Upper lobe of right lung (tissue), 1 donor: ENCODE measurements at places on chromosomes 2 and 18. TPM values are rescaled to one million over a fixed set of nuclear protein-coding genes. Genes with fewer than 3 reads are reported as not detected.

GRCh38 chr2:136013955-136014354 is 28.5 kb upstream of the DARS1 start:
- H3K36me3 ChIP-seq, result no peaks in the 10 kb centered on the region
- no peak for DNase-seq
- H3K4me1 ChIP-seq, result peaks cover 14% of the 10 kb centered on the region
- no peaks in the 10 kb centered on the region for H3K27me3 ChIP-seq
- no peak overlapping the region for H3K27ac ChIP-seq

- H3K36me3 ChIP-seq, result no peaks in the 10 kb centered on the region
- no peaks in the 10 kb centered on the region for H3K27me3 ChIP-seq
- no peak overlapping the region for H3K27ac ChIP-seq
- H3K4me3 ChIP-seq, result no peak overlapping the region
These were observed 88.3 kb downstream of the KCNS3 start for GRCh38 chr2:17966798-17967197.

Gene GRHL1
- 2.7 TPM for total RNA-seq

- no peaks in the 10 kb centered on the region for H3K4me1 ChIP-seq
- H3K4me3 ChIP-seq, result no peak overlapping the region
- DNase-seq, result peak; percentile 57
- H3K27ac ChIP-seq, result no peak overlapping the region
These were observed 35.6 kb downstream of the GLI2 start for GRCh38 chr2:120771111-120771780.

Gene ASAP2
- 30.9 TPM for total RNA-seq

GRCh38 chr2:138078153-138078552 is 113.9 kb downstream of the HNMT start:
- no peak for DNase-seq
- no peak overlapping the region for H3K4me3 ChIP-seq
- no peak overlapping the region for H3K27ac ChIP-seq
- H3K4me1 ChIP-seq, result no peaks in the 10 kb centered on the region
- no peaks in the 10 kb centered on the region for H3K27me3 ChIP-seq

DNA sequence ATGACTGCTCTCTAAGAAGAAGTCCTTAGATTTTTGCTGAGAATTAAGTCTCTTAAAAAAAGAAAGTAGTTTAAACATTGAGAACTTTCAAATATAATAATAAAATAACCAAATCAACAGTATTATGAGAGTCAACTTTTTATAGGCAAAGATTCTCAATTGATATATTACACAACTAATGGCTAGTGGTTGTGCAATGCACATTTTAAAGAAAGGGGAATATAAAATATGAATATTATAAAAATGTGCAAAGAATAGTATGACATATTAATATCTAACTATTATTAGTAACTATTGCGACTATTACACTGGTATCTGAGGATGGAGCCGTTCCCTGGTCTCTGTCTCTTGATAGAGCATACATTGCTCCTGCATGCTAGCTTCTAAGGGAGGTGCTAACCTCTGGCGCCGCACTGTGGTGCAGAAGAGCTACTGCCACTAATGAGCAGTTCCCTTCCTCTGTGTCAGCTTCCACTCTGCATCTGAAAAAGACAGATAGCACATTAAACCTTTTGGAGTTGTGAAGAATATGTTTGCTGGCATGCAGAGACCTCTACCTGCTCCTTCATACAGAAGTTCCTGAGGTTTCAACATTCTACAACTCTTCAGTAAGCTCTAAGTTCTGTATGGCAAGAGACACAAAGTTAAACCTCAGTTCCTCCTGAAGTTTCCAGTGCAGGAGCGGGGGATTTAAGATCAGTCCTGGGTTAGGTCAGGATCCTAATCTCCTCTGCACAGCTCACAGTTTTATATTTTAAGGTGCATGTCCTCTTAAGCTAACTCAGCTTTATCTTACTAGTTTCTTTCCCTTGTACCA is 3.5 kb upstream of the SLC9A2 start:
- peaks cover 33% of the 10 kb centered on the region for H3K27me3 ChIP-seq
- peaks cover 16% of the 10 kb centered on the region for H3K4me1 ChIP-seq
- H3K27ac ChIP-seq, result no peak overlapping the region

GRCh38 chr2:47250586-47251403 is 95.7 kb upstream of the STPG4 start:
- H3K4me3 ChIP-seq, result no peak overlapping the region
- no peaks in the 10 kb centered on the region for H3K36me3 ChIP-seq
- H3K27me3 ChIP-seq, result no peaks in the 10 kb centered on the region
- H3K4me1 ChIP-seq, result no peaks in the 10 kb centered on the region
- H3K27ac ChIP-seq, result no peak overlapping the region

- H3K36me3 ChIP-seq, result no peaks in the 10 kb centered on the region
- peaks cover 34% of the 10 kb centered on the region for H3K4me1 ChIP-seq
- H3K27ac ChIP-seq, result peak overlapping the region; percentile 63
- H3K27me3 ChIP-seq, result no peaks in the 10 kb centered on the region
- no peak for DNase-seq
These were observed 102.4 kb downstream of the TRIB2 start for GRCh38 chr2:12819103-12819475.

GRCh38 chr18:23887493-23887892 is 127.1 kb upstream of the TTC39C start:
- peaks cover 17% of the 10 kb centered on the region for H3K4me1 ChIP-seq
- H3K27me3 ChIP-seq, result no peaks in the 10 kb centered on the region
- no peaks in the 10 kb centered on the region for H3K36me3 ChIP-seq
- H3K27ac ChIP-seq, result no peak overlapping the region
- no peak overlapping the region for H3K4me3 ChIP-seq

GRCh38 chr2:58976375-58977071 is 735.4 kb upstream of the FANCL start:
- H3K27ac ChIP-seq, result no peak overlapping the region
- H3K36me3 ChIP-seq, result no peaks in the 10 kb centered on the region
- DNase-seq, result no peak
- no peaks in the 10 kb centered on the region for H3K4me1 ChIP-seq
- no peaks in the 10 kb centered on the region for H3K27me3 ChIP-seq

Gene SMPD4
- total RNA-seq, result 41.4 TPM

DNA sequence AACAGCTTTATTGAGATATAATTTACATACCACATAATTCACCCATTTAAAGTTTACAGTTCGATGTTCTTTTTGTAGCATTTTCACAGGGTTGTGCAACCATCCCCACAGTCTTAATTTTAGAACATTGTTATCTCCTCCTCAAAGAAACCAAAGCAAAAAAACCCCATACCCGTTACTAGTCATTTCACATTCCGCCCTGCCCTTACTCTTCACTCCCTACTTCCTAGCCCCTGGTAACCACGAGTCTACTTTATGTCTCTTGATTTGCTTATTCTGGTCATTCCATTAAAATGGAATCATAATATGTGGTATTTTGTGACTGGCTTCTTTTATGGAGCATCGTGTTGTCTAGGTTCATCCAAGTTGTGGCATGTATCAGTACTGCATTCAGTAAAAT is 137.7 kb downstream of the TANC1 start:
- H3K27me3 ChIP-seq, result no peaks in the 10 kb centered on the region
- no peak overlapping the region for H3K4me3 ChIP-seq
- DNase-seq, result no peak
- no peaks in the 10 kb centered on the region for H3K36me3 ChIP-seq

Gene C2orf49
- 18.0 TPM for total RNA-seq

Gene CFAP65
- total RNA-seq, result not detected

DNA sequence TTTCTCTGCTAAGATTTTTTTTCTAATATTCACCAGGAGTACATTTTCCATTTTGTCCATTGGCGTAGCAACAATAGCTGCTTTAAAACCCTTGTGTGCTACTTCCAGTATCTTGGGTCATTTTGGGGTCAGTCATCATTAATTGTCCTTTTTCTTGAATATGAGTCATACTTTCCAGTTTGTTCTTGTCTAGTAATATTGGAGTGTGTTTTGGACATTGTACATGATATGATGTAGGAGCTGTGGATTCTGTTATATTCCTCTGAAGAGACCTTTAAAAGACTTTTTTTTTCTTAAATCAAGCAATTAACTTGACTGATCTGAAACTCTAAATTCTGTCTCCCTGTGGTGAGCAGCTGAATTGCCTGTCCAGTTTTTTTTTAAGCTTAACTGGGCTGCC is 40.8 kb downstream of the AGPS start:
- H3K27me3 ChIP-seq, result no peaks in the 10 kb centered on the region
- peaks cover 8% of the 10 kb centered on the region for H3K36me3 ChIP-seq
- DNase-seq, result no peak
- H3K27ac ChIP-seq, result no peak overlapping the region
- no peaks in the 10 kb centered on the region for H3K4me1 ChIP-seq

Gene MGAT4A
- total RNA-seq, result 85.8 TPM

DNA sequence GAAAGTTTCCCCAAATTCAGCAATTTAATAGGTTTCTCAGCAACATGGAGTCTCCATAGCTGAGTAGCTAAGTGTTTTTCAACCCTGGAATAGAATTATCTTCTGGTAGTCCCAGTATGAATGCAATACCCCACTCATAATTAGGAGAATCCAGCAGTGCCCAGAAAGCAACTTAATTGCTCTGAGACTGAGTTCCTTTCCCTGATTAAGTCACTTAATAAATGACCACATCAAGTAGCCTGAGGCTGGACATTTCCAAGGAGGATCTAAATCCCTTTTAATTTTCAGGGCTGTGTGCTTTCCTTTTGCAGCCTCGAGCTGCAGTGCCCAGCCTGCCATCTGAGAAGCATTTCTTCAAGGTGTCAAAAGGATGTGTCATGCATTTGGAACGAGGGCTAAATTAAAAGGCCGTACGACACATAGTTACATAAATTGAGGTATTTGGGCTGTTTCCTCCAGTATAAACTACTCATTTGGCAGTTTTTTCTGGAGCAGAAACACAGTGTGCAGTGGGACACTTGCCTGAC is 17.7 kb upstream of the SIX2 start:
- no peak overlapping the region for H3K4me3 ChIP-seq
- no peak for DNase-seq
- no peak overlapping the region for H3K27ac ChIP-seq
- no peaks in the 10 kb centered on the region for H3K4me1 ChIP-seq
- no peaks in the 10 kb centered on the region for H3K36me3 ChIP-seq
- peaks cover 8% of the 10 kb centered on the region for H3K27me3 ChIP-seq

DNA sequence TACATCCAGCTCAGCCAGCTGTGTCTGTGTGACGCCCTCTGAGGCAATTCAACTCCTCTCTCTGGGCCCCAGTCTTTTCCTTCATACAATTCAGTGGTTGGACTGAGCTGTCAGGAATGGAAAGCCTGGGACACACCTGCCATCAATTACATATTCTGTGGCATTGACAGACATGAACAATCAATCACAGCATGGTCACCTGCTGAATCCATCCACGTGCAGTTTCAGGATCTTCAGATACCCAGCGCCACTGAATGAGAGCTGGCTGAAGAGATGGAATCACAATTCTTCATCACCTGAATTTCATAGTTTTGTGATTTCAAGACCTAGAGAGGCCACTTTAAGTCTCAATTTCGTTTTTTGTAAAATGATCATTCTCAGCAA is 5.1 kb downstream of the ADRA2B start:
- no peak for DNase-seq
- H3K4me1 ChIP-seq, result no peaks in the 10 kb centered on the region
- H3K27ac ChIP-seq, result no peak overlapping the region
- H3K27me3 ChIP-seq, result peaks cover 14% of the 10 kb centered on the region
- no peaks in the 10 kb centered on the region for H3K36me3 ChIP-seq

GRCh38 chr18:24398540-24398939 is 916 bp upstream of the OSBPL1A start:
- H3K4me3 ChIP-seq, result peak overlapping the region; percentile 91
- no peak for DNase-seq
- no peaks in the 10 kb centered on the region for H3K36me3 ChIP-seq
- peaks cover 22% of the 10 kb centered on the region for H3K4me1 ChIP-seq
- no peak overlapping the region for H3K27ac ChIP-seq
- H3K27me3 ChIP-seq, result no peaks in the 10 kb centered on the region

DNA sequence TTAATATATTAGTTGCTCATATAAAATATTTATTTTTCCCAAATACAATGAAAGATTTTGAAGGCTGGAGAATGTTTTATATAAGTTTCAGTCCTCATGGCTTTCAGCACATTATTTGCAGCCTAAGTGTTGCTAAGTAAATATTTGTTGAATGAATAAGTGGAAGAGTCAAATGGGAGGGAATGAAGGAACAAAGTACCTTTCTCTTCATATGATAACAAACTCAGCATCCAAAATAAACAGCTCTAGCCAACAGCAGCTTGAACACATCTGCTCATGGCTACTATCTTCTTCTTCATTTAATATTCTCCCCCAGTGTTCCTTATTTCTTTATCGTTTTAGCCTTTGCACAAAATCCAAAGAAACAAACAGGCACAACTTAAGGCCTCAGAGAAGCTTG is 385.2 kb upstream of the PIK3C3 start:
- no peak for DNase-seq
- H3K4me3 ChIP-seq, result no peak overlapping the region
- no peaks in the 10 kb centered on the region for H3K27me3 ChIP-seq

DNA sequence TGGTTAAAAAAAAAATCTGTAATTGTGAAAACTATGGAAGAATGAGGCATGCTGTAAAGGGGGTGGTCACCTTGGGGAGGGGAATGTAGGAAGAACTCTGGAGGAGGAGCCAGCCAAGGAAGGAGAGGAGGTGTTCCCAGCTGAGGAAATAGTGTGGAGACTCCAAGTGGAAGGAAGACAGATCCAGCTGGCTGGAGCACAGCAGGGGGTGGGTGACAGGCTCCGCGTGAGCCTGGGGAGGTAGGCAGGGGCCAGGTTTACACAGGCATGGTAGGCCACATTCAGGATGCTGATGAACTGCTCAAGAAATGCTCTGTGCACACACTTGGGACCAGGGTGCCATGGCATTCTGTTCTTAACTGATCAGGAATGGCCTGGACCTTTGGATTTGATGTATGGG is 16.8 kb downstream of the AFF3 start:
- H3K27ac ChIP-seq, result no peak overlapping the region
- no peaks in the 10 kb centered on the region for H3K27me3 ChIP-seq
- no peak overlapping the region for H3K4me3 ChIP-seq
- DNase-seq, result no peak
- H3K36me3 ChIP-seq, result no peaks in the 10 kb centered on the region
- H3K4me1 ChIP-seq, result no peaks in the 10 kb centered on the region

- H3K36me3 ChIP-seq, result peaks cover 62% of the 10 kb centered on the region
- no peak overlapping the region for H3K4me3 ChIP-seq
- no peaks in the 10 kb centered on the region for H3K4me1 ChIP-seq
- no peak overlapping the region for H3K27ac ChIP-seq
These were observed 40.5 kb downstream of the SMAD4 start for GRCh38 chr18:51070545-51070944.

Gene ALPI
- total RNA-seq, result not detected
